Stimulated activated CD4-positive, alpha-beta T cell treated with anti-CD3 and anti-CD28 coated beads, Interleukin-15, amount 100 ng/mL, for 48 hours (primary cell): ENCODE measurements at places on chromosomes 6 and 20.

- no peak for DNase-seq
Measured at GRCh38 chr6:46996860-46997641, 45.1 kb downstream of the ADGRF1 start.

GRCh38 chr6:154245506-154245905 is 111.1 kb downstream of the IPCEF1 start:
- DNase-seq = no peak

DNA sequence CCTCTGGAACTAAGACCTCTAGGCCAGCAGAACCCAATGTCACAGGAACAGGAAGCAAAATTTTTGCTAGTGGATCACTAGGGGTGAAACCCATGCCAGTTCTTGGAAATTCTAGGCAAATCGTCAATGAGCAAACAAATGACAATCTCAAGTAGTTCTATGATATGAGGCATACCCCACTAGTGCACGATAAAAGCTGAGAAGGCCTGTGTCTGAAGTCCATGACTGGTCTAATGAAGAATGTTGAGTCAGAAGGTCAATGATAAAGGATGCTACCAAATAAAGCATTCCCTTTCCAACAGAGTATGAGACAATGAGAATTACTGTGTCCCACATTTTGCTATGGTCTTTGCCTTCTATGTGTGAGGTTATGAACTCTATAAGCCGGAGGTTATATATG is 149.4 kb upstream of the NOX3 start:
- no peak for DNase-seq

DNA sequence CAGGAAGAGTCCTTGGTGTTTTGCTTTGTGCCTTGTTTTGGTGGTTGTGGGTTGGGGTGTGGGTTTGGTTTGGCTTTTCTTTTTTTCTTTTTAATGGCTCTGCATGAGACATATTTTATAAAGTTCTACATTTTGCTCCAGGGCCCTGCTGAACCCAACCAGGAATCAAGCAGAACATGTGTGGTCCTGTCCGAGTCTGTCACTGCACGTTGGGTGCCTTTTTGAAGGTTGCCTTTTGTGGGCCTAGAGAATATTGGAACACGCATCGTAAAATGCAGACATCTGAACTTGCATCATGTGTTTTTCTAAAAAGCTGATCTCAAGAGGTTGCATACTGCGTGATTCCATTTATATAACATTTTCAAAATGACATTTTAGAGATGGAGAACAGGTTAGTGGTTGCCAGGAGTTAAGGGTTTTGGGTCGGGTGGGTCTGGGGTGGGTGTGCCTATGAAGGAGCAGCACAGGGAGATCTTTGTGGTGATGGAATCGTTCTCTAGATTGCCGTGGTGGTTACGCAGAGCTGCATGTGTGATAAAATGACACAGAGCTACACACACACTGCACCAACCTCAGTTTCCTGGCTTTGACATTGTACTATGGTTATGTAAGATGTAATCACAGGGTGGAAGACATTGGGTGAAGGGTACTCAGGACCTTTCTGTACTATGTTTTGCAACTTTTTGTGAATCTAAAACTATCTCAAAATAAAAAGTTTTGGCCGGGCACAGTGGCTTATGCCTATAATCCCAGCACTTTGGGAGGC is 80.2 kb downstream of the EYA2 start:
- no peak for DNase-seq

DNA sequence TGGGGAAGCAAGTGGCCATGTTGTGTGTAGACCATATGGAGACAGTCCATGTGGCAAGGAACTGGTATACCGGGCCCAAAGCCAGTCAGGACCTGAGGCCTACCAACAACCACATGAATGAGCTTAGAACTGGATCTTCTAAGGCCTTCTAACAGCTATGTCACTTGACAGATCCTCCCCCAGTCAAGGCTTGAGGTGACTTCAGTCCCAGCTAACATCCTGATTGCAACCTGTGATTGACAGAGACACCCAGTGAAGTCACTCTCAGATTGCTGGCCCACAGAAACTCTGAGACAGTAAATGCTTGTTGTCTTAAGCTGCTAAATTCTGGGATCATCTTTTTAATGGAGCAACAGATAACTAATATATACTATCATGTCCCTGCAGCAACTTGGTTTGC is 32.9 kb downstream of the AHI1 start:
- no peak for DNase-seq

DNA sequence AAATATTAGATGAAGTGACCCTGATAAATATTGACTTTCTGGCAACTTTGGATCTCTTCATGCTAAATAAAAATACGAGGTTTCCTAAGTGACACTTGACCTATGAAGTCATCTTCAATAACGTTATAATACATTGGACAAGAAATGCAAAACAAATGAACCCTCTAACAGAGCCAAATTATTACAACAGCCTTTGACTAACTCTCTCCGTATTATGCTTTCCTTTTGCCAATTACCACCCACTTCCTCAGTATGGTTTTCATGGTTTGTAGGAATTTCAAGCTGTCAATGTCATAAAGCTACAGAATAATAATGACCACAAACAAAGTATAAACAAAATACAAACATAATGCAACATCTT is 210.5 kb downstream of the MOXD1 start:
- no peak for DNase-seq

GRCh38 chr6:119862719-119863118 is 513.2 kb upstream of the MAN1A1 start:
- no peak for DNase-seq

DNA sequence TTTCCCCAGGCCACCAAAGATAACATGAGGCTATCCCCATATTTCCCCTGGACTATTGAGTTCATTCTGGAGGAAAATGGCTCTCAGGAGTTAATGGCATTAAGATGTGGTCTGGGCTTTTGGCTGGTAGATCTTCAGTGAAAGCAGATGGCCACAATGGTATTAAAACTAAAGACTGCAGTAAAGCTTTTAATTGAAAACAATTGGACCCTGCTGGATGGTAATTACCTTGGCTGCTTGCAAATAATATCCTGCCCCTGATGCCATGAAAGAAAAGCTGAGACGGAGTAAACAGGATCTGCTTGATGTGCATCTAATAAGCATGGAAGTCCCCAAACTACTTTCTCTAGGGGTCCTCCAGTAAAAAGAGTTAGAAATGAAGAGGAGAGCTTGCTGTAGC is 255.8 kb downstream of the QKI start:
- DNase-seq = no peak

GRCh38 chr6:90021711-90022110 is 127.4 kb downstream of the GJA10 start:
- no peak for DNase-seq

DNA sequence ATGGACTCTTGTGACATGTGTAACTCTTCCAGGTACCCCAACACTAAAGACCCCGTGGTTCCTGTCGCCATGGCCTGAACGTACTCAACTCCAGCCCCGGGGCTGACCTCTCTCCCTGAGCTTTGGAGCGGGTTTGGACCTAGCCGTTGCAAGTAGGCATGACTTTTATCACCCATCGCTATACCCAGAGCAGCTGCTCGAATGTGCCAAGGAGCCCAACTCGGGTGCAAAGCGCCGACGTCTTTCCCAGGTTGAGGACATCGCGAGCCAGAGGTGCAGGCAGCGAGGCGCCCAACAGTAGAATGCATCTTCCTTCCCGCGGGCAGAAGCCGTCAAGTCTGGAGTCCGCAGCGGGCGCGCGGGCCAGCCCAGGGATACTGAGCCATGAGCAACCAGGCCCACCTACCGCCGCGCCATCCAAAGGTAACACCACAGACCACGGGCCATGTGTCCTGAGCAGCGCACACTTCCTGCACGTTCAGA is 5.7 kb upstream of the LAMP5 start:
- DNase-seq = no peak

GRCh38 chr6:17214106-17214505 is 67.1 kb upstream of the RBM24 start:
- DNase-seq = no peak

DNA sequence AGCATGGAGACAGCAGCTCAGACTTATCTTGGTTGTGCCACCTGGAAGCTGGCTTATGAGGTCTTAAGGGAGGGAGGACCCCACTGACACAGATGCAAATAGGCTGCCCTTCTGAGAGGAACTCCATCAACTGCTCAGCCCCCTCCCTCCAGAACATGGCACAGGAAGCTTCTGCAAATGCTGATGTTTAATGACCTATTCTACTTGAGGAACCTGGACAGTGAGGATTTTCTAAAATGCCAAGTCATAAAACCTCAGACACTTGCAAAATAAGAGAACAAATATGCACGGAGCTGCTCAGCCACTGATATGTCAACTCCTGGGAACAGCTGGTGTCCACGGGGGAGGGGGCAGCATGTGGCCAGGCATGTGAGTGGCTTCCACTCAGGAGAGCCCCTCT is 3.5 kb downstream of the CST9 start:
- DNase-seq = no peak

GRCh38 chr6:119493980-119494379 is 144.4 kb upstream of the MAN1A1 start:
- no peak for DNase-seq

- no peak for DNase-seq
Measured at GRCh38 chr6:154921482-154921881, 73.6 kb upstream of the TIAM2 start.

GRCh38 chr6:189676-190075 is 102.6 kb upstream of the DUSP22 start:
- no peak for DNase-seq

DNA sequence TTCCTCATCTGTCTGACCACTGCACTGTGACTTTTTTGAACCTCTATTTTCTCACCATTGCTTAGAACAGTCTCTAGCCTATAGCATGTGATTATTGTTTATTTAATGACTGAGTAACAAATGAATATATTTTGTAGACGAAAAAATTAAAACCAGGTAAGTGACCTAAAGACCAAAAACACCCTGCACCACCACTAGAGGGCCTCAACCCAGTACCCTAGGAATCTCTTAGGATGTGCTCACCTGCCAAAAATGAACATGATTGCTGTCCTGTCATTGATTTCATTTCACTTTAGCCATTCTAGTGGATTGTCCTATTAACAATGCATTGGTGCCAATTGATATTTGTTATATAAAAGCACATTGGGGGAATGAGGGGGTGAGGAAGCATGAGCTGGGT is 199.1 kb downstream of the COL9A1 start:
- DNase-seq = no peak

GRCh38 chr6:102902471-102902870 is 1509.0 kb downstream of the GRIK2 start:
- no peak for DNase-seq

- no peak for DNase-seq
Measured at GRCh38 chr6:89950879-89951391, 56.7 kb downstream of the GJA10 start.
